ENCODE measurements at places on chromosomes 3 and 15. TPM values are rescaled to one million over a fixed set of nuclear protein-coding genes. Genes with fewer than 3 reads are reported as not detected.
A peak's percentile ranks its signal among the peaks of the same experiment; 100 is the strongest.

Gene SLC15A2
- total RNA-seq = 0.17 TPM

Gene RARRES1
- total RNA-seq = not detected

Gene DISP2
- total RNA-seq = 0.51 TPM

Gene ADGRG7
- not detected for total RNA-seq

Gene BFSP2
- total RNA-seq = not detected

Gene CCRL2
- 0.29 TPM for total RNA-seq

DNA sequence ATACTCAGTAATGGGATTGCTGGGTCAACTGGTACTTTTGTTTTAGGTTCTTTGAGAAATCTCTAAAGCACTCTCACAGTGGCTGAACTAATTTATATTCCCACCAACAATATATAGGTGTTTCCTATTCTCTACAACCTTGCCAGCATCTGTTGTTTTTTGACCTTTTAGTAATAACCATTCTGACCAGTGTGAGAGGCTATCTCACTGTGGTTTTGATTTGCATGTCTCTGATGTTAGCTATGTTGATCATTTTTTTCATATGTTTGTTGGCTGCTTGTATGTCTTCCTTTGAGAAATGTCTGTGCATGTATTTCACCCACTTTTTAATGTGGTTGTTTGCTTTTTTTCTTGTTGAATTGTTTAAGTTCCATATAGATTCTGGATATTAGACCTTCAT is 98.2 kb upstream of the DCBLD2 start:
- DNase-seq = no peak

GRCh38 chr3:117567906-117568305 is 858.3 kb downstream of the TUSC7 start:
- DNase-seq = no peak

DNA sequence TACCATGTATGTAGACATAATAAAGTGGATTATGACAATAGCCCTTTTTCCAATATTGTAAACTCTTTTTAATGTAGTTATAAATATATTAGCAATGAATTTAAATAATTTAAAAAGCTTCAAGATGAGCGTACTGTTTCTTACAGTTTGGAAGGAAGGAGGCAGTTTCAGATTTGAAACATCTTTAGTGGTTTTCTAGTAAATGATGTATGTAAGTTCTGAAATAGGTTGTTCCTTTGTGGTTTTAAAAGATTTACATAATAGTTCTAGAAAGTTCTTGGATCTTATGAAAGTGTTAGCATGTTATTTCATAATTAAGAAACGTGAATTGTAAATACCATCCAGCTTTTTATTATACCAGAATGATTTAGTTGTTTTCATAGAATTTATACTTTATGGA is 16.0 kb downstream of the DNAJC19 start:
- no peak for DNase-seq

DNA sequence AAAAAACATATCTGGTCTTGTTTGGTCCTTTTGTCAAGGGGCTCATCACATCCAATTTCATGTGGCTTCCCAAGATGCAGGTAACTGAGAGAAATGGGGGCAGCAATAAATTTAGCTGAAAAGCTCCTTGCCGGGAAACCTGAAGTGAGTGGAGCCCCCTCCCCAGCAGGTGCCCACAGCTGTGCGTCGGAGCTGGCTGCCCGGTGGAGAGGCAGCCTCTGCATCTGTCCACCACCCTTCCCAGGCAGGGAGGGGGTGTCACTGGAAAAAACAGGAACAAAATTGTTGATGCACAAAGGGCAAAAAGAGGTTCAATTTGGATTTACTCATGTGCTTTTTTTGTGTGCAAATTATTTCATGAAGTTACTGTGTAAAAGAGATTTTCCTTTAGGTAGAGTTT is 249.4 kb upstream of the LYSMD4 start:
- DNase-seq = no peak

- DNase-seq = peak; percentile 20
Measured at GRCh38 chr15:23072633-23073032, 33.3 kb upstream of the TUBGCP5 start.

DNA sequence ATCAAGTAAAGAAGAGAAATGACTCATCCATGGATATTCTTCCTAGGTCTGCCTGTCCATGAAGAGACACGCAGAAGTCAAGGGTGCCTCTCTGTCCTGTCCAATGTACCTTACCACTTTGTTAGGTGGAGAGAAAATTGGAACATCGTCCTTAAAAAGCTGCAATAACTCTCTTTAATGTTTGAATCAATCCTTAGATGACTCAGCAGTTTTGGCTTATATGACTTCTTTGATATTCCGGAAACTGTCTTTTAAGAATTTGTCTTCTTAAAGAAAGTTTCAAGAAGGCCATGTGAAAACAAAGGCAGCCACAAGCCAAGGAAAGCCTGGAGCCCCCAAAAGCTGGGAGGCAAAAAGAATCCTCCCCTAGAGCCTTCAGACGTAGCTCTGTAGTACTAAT is 49.2 kb downstream of the MRPL3 start:
- no peak for DNase-seq

GRCh38 chr15:99509686-99510461 is 55.9 kb upstream of the MEF2A start:
- DNase-seq = no peak

DNA sequence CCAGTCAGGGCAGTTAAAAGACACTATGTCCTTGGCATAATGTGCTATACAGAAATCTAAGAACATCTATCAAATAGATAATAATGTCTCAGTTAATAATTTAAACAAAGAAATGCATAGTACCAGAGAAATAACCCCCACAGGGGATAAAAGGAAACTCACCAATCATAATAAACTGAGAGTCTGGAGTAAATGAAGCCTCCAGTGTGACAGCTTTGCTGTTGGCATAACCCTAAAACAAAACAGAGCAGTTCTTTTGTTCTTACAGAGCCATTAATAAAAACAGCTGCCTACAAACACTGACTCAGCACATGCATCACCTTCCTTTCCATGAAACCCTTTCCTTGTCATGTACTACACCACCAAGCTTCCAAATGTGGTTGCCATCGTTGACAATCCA is 13.5 kb downstream of the PPM1M start:
- no peak for DNase-seq

DNA sequence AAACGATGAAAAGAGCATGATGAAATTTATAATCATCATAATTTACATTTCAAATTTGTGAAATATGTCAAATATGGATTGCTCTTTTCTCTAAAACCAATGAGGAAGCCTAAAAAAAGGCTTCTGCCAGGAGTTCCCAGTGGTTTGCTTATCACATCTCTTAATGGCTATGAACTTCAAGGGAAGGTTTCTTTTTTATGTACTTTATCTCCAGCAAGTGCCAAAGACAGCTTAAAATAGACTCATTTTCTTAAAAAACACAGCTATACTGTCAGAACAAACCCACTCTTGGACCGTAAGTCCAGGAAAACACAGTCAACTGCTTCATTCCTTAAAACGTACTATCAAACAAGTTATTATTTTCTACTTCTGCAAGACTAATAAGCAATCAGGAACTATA is 80.2 kb downstream of the DLG1 start:
- DNase-seq = no peak

GRCh38 chr3:59970796-59971195 is 921.0 kb upstream of the CFAP20DC start:
- no peak for DNase-seq

Data from Daoy (cell line).